ENCODE measurements at places on chromosomes 16 and 17.

DNA sequence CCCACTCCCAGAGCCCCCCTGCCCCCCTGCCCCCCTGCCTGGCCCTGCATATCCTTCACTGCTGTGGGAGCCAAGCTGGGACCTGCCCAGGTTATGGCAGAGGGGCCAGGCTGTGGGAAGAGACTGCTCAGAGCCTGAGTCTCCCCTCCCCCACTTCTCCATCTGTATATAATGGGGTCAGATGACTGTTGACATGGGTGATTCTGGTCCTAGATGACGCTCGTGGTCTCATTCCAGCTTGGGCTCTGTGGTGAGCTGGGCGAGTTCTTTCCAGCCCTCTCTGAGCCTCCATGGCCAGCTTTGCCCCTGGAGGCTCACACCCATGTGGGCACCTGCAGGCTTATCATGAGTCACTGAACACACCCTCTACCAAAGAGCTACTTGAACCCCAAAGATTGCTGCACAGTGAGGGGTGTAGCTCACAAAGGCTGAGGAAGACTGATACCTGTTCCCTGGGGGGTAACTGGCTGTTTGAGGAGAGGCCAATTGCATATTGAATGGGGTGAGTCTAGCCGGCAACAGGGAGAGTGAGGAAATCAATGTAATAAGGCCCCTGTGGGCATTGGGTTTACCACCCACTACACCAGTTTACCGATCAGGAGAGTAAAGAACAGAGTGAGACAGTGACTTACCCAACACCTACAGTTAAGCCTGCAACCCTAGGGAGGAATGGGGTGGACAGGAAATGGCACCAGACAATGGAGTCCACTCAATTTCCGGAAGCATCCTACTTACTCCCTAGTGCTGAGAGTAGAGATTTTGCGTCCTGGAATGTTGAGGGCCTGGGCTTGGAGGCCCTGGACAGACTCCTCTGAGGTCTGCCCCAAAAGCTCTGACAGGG is 4.2 kb upstream of the SREBF1 start:
- peak; percentile 44 for DNase-seq

GRCh38 chr17:69913216-69913615 is 161.8 kb upstream of the KCNJ16 start:
- DNase-seq: no peak

- no peak for DNase-seq
Observed at GRCh38 chr16:8931859-8932258, 31.8 kb downstream of the USP7 start.

DNA sequence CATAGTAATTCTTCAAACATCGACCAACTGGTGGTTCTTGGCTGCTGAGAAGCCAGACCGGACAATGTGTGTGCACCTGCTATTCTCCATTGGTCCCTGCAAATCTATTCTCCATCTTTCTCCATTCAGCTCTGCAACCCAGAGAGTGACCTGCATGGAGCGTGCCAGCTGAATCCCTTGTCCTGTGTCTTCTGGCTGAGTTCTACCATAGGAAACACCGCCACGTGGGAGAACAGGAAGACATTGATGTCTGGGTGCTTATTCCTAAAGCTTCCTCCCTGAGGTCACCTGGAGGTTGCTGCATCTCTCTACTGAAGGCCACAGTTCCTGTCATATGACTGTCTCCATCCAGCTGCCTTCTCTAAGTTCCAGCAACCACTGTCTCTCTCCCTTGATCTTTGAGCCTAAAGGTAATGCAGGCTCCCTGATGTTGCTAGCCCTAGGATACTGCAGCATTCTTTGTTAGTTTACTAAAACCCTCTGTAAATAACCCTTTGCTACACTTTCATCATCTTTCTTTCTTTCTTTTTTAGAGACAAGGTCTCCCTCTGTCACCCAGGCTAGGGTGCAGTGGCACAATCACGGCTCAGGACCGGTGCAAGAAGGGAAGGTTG is 10.6 kb upstream of the SMG1 start:
- DNase-seq: no peak

DNA sequence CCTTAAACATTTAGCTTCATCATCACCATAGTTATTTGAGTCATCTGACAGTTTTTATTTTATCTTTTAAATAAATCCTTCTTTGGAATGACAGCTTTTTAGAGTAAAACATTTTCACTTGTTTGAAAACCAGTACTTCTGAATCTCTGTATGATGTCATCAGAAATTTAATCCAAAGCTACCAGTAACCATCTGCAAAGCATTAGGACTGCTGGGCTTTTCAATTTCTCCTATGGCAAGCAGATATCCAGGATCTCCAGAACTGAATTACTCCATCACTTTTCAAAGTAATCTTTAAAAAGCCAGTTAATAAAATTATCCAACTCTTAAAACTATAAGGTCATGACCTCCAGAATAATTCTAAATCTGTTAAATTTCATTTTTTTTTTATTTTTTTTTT is 51.5 kb downstream of the CHCT1 start:
- no peak for DNase-seq

GRCh38 chr16:62392698-62393097 is 356.5 kb upstream of the CDH8 start:
- DNase-seq: no peak

GRCh38 chr17:74770498-74771318 is 5.4 kb downstream of the NAT9 start:
- DNase-seq: no peak

DNA sequence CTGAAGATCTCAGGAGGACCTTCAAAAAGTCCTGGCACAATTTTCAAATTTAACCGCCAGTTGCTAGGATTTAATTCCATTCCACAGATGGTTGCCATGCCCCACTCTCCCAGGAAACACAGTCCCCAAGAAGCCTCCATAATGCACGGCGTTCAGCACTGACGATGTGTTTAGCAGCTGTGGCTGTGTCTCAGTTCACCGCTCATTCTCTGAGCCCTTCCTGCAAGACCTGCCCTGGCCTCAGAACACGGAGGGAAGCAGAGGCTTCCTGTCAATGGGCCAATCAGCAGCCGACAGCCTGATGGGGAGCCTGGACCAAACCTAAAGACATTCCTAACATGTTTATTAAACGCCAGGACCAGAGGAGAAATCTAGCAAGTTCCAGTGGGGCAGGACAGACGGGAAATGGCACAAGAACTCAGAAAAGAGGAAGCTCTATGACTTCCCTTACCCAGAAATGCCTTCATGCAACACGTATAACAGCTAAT is 4.9 kb downstream of the MYLK3 start:
- DNase-seq: no peak

GRCh38 chr16:55913716-55914115 is 38.5 kb upstream of the CES5A start:
- no peak for DNase-seq

Measured in DMS79 treated with DMSO at 0.1 percent for 48 hours (cell line).